Germinal center (tissue), 1 donor: ENCODE measurements at places on chromosomes 6 and 20.

DNA sequence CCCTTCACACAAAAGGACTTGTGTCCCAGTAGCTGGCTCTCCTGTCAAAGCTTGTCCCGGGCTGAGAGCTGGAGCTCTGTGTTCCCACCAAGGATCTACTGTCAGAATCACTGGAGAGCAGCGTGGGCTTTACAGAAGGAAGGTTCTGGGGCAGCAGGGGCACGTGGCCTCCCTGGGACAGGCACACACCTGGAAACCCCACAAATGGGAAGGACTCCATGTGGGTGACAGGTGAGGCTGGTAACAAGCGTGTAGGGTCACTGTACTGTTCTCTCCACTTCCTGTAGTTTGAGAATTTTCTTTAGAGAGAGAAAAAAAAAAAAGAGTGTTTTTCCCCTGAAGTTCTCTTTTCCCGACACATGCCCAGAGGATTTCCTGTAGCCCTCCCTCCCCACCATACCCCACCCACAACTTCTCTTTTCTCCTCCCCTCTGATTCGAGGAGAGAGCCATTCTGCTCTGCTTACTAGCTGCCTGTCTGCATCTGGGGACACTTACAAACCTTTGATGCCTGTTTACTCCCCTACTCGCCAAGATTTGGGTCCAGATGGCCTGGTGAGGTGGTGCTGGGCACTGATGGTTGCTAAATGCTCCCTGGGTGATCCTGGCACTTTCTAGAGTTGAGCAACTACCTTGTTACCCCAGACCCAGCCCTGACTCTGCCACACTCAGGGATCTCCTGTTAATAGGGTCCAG is 84.1 kb upstream of the SIRPA start:
- DNase-seq, result no peak

GRCh38 chr6:17278289-17279063 is 2.7 kb upstream of the RBM24 start:
- DNase-seq, result no peak

DNA sequence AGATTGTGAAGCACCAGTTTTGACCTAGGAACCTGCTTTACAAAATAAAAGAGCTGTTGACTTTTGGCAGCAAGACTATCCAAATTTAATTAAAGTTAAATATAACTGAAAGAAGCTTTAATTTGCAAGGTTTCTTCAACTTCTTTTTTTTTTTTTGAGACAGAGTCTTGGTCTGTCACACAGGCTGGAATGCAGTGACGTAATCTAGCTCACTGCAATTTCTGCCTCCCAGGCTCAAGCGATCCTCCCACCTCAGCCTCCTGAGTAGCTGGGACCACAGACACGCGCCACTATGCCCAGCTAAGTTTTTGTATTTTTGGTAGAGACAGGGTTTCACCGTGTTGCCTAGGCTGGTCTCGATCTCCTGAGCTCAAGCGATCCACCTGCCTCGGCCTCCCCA is 13.7 kb upstream of the CSE1L start:
- DNase-seq, result no peak

DNA sequence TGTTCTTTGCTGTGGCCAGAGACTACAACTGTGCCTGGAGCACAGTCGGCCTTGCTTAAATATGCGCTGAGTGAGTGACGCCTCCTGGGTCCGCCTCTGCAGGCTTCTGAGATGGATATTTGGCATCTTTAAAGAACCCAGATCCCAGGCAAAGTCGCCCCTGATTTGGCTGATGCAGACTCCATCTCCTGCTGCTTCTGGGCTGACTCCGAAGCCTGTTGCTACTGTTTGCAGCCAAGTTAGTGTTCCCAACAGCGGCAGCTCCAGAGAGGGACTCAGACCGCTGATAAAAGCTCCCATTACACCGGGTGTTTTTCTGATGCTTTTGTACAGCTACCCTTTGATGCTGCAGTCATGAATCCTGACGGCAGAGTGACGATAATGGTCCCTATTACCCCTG is 83.0 kb upstream of the SULF2 start:
- DNase-seq, result no peak

- no peak for DNase-seq
Measured at GRCh38 chr20:13158369-13158768, 62.7 kb upstream of the ISM1 start.

- DNase-seq, result no peak
Measured at GRCh38 chr6:168305096-168305749, 14.4 kb downstream of the DACT2 start.

- peak; percentile 22 for DNase-seq
Measured at GRCh38 chr6:20978151-20978614, 443.9 kb downstream of the CDKAL1 start.

- peak; percentile 60 for DNase-seq
Measured at GRCh38 chr20:63056236-63057170, 49.7 kb upstream of the BHLHE23 start.

DNA sequence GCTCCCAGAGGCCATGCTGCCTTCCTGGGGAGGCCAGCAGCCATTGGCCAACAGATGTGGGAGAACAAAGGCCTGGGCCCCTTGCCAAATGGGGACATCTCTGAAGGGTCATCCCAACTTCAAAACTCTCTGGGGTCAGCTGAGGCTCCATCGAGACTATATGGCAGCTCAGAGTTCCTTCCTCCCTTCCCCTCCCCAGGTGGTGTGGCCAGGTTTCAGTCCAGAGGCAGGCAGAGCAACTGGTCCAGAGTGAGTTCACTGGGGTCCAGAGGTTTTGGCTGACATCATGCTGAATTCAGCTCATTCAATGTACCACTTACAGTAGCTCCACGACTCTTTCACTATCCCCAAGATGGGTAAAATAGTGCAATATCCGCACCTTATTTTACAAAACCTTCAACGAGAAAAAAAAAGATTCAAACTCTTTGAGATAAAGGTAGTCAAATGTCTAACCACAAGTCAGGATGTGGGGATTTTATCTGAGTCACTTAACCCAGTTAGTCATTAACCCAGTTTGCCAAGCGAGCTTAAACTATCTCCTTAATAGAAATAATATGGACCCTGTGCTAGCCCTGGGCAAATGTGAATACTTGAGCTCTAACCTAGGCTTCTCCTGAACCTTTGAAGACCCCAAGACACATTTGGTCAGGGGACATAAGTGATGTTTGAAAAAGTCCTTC is 108.4 kb upstream of the PLEKHG1 start:
- DNase-seq, result no peak

DNA sequence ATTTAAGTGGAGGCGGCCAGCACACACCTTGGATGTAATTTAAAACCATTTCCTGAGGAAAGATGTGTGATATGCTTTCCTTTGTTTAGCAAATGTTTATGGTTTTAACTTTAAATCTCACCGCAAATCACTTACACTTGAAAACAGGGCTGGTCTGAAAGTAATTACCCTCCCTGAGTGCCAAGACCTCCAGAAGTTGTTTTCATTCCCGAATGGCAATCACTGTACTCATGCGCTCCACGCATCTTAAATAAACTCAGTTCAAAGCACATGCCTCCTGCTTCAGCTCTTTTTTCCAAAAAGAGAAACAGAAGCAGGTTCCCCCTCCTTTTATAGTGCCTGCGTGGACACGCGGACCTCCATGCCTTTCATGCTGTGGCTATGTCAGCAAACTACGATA is 224.0 kb downstream of the SMOC2 start:
- no peak for DNase-seq
